Stimulated activated CD4-positive, alpha-beta T cell treated with anti-CD3 and anti-CD28 coated beads, Interleukin-12 subunit alpha, Interleukin-12 subunit beta, amount 100 ng/mL, for 48 hours (primary cell): ENCODE measurements at places on chromosomes 3 and 15.

DNA sequence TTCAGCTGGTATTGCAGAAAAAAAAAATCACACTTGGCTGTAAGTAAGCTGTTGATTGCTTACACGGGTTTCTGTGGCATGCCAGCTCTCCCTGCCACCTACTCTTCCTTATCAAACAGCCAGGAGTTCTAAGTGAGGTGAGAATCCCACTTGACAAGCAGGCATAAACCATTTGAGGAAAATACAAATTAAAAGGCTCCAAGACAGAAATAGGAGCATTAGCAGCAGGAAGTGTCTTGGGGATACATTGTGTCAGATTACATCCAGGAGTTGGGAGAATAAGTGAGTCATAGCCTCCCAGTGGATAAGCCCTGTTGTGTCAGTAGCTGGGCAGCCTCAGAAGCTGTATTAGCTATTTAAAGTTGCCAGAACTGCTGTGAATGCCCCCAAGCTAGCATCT lies 256.0 kb downstream of the CNTN4 start:
- DNase-seq: no peak

DNA sequence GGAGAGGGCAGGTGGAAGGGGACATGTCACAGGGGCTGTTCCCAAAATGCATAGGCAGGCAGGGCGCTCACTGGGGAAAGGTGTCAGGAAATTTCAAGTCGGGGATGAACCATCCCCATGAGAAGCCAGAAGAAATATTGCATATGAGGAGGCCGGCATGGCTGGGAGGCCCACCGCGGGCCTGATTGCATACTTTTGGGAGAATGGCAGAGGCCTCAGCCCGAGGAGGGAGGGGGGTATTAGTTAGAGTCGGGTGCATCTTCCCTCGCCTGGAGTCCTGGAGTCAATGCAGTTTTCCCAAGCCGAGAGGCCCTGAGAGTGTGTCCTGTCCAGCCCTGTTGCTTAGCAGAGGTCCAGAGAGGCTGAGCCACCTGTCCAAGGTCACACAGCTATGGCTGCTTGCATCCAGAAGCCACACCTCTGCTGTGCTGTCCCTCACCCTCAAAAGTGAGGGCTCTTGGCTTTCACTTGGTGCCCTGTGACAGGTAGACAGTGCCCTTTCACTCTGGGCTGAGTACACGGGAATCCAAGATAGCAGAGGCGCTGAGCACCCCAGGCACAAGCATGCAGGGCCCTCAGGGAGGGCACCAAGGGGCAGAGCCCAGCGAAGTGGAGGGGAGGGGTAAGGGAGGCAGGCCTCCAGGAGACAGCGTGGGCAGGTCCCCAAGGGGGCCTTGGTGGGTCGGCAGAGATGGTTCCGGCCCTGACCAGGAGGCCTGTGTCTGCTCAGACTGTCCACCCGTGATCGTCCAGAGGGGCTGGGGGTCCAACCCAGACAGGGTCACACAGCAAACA lies 48.5 kb downstream of the GRIP2 start:
- no peak for DNase-seq

- no peak for DNase-seq
Observed at GRCh38 chr3:87145553-87145952, 81.6 kb upstream of the CHMP2B start.

GRCh38 chr3:196168808-196169391 lies 42.3 kb downstream of the ZDHHC19 start:
- DNase-seq: no peak

GRCh38 chr3:187906920-187907319 lies 161.7 kb upstream of the BCL6 start:
- DNase-seq: no peak

GRCh38 chr3:194251891-194252560 lies 99.1 kb downstream of the CPN2 start:
- DNase-seq: no peak

GRCh38 chr15:72856549-72857040 lies 73.0 kb upstream of the ADPGK start:
- DNase-seq: no peak
